Stimulated activated CD8-positive, alpha-beta memory T cell treated with anti-CD3 and anti-CD28 coated beads, Interleukin-2, amount 100 ng/mL, for 1 hour (primary cell): ENCODE measurements at places on chromosomes 5 and 9.

DNA sequence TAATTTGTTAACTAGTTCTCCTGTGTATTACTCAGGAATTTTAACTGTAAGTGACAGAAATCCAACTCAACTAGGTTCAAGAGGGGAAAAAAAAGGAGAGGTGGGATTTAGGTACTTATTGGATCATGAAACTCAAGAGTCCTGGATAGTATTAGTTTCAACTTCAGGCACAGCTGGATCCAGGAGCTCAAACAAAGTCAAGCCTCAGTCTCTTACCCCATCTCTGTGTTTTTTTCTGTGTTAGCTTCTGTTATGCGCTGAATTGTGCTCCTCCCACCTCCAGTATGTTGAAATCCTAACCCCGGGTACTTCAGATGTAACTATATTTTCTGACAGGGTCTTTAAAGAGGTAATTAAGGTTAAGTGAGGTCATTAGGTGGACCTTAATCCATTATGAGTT lies 53.5 kb downstream of the SMIM23 start:
- DNase-seq: no peak

GRCh38 chr9:72524820-72525540 lies 3.6 kb downstream of the TMC1 start:
- no peak for DNase-seq

DNA sequence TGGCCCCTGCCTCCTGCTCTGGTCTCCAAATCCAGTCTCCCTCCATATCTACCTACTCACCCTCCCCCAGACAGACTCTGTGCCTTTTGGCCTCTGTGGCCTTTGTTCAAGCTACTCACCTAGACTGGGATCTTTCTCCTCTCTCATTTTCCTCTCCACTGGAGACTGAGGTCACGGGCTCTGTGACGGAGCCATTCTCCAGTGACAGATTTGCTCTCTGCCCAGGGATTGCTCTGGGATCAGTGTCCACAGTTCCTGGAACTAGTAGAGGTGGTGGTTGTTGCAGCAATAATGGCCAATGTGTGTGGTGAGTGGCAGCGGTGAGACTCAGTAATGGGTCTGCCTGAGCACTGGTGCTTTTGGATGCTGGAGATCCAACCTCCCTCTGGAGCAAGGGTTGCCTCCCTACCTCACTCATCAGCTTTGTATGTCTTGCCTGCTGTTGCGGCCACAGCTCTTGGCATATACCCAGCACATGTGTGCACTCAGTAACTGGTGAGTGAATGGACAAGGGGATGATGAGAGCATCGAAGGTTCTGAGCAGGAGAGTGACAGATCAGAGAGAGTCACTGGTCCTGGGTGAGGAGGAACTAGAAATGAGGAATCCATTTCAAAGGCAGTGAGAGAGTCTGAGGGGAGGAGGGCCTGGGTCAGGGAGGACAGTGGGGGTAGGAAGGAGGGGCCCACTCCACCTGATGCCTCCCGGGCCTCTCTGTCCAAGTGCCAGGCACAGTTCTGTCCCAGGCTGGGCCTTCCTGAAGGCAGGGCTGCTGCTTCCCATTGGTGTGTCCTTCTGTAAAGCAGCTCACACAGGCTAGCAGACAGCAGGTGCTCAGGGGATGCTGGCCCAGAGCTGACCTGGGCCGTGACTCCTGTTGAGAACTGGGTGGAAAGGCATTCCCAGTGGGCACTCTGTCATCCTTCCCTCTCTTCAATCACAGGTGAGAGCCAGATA lies 96.5 kb upstream of the PITX1 start:
- no peak for DNase-seq

DNA sequence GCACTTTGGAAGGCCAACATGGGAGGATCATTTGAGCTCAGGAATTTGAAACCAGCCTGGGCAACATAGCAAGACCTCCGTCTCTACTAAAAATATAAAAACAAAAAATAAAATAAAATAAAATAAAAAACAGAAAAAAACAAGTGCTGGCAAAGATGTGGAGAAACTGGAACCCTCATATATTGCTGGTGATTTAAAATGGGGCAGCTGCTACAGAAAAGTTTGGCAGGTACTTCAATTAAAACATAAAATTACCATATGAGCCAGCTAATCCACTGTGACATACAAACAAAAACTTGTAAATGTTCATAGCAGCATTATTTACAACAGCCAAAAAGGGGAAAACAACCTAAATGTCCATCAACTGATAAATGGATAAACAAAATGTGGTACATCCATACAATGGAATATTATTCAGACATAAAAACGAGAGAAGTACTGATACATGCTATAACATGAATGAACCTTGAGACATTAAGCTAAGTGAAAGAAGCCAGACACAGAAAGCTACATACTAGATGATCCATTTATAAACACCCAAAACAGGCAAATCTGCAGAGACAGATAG lies 42.7 kb downstream of the PFDN1 start:
- DNase-seq: no peak

- no peak for DNase-seq
Measured at GRCh38 chr9:16406526-16407225, 463.8 kb downstream of the BNC2 start.

GRCh38 chr9:68741704-68742332 lies 36.8 kb downstream of the PIP5K1B start:
- DNase-seq: no peak

GRCh38 chr9:86521977-86522376 lies 167.8 kb upstream of the TUT7 start:
- no peak for DNase-seq

GRCh38 chr5:22846693-22847092 lies 6.5 kb downstream of the CDH12 start:
- DNase-seq: no peak

DNA sequence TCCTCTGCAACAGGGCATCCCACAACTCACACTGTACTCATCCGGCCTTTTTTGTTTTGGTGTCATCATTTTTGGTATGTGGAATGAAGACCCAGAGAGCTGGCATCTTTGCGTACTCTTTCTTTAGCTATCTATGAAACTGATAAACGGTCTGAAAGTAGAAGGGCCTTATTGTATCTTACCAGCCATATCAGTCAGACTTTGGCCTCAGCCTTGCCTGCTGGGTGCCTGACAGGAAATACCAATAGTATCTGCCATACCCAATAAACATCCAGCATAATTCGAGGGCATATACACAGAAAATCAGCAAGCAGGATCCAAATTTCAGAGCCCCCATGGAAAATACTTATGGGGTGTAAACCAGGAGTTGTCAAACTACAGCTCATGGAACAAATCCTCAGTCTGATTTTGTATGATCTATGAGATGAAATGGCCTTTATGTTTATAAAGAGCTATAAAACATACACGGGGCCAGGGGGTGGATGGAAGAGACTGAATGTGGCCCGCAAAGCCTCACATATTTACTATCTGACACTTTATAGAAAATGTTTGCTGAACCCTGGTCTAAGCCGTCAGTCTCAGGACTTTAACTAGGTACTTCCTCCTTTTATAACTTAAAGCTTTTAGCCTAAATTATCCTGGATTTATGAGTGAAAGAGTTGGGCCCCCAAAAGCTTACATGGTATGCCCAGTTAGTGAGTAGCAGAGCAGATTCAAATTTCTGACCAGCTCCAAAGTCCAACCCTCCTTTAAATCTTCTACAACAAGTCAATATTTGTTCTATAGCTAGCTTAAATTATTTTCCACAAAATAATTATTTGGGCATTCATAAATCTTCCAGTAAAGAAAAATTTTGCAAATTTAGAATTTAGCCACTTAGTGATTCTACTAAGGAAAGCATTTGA lies 308.0 kb upstream of the PUM3 start:
- DNase-seq: no peak

DNA sequence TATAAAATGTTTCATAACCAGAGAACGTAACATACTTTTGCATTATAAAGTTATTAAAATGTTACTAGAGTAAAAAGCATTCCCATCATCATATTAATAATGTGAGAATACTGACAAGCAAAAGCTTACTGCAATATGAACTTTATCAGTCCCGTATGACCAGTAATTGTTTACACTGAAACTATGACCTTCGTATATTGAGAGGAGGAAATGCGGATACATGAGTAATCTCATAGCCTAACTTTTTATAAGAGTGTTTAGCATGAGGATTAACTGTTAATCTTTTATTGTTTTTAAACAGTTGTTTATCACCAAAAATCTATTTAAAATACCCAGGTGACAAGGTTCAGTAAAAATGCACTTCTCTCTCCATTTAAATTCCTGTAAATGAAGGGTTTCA lies 272.4 kb downstream of the SLF1 start:
- no peak for DNase-seq

- DNase-seq: no peak
Measured at GRCh38 chr9:13360188-13360587, 80.7 kb upstream of the MPDZ start.

DNA sequence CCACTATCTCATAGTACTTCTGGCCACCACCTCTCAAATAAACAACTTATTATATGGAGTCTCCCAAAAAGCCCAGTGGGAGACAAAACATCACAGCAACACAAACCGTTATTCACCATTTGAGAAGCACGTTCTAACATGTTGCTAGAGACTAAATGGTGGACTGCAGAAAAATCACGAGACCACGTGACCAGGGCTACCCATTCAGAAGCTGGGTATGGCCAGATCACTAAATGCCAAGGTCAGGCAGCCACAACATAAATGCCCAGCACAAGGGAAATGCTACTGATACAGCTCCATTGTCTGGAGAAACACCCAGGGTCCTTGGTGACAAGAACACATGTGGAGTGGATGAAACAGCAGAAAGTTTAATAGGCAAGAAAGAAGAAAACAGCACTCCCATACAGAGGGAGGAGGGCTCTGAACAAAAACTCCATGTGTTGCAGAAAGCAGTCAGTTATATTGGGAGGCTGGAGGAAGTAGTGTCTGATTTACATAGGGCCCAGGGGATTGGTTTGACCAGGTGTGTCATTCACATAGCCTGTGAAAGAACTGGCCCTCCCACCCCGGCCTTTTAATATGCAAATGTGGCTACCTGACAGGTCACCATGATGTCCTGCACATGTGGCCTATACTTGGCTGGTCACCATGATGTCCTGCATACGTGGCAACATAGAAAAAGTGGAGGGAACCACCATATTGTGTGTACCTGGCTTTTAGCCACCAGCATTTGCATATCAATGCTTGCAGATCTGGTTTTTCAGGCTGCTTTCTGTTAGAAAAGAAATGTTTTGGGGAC lies 97.2 kb downstream of the TRIM36 start:
- no peak for DNase-seq

GRCh38 chr9:72695365-72695764 lies 174.0 kb downstream of the TMC1 start:
- DNase-seq: no peak

GRCh38 chr5:178762391-178762790 lies 31.9 kb upstream of the ZNF354A start:
- DNase-seq: no peak

- no peak for DNase-seq
Measured at GRCh38 chr5:102589661-102590060, 90.9 kb upstream of the SLCO6A1 start.

DNA sequence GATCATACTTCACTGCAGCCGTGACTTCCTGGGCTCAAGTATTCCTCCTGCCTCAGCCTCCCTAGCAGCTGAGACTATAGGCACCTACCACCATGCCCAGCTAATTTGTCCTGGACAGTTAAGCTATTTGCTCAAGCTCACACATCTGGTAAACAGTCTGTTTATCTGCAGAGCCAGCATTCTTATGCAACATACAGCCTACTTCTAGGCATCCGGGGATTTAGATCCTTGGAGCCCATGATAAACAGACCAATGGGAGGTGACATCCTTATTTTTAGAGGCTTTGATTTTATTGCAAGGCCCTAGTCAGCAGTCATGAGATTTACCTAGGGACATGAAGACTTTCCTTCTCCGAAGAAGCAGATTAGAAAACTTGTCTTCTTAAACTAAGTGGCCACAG lies 21.0 kb downstream of the ATOX1 start:
- no peak for DNase-seq

- no peak for DNase-seq
Measured at GRCh38 chr9:5315187-5315923, 10.8 kb upstream of the RLN2 start.

DNA sequence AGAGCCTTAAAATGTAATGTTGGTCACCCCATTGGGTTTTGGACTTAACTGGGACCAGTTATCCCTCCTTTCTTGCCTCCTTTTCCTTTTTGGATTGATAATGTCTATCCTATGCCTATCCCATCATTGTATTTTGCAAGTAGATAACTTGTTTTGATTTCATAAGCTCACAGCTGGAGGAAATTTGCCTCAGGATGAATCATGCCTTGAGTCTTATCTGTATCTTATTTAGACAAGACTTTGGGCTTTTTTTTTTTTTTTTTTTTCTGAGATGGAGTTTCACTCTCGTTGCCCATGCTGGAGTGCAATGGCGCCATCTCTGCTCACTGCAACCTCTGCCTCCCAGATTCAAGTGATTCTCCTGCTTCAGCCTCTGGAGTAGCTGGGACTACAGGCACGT lies 443.3 kb downstream of the DNAH5 start:
- DNase-seq: no peak

- DNase-seq: no peak
Measured at GRCh38 chr5:95808013-95808685, 14.4 kb downstream of the GLRX start.

DNA sequence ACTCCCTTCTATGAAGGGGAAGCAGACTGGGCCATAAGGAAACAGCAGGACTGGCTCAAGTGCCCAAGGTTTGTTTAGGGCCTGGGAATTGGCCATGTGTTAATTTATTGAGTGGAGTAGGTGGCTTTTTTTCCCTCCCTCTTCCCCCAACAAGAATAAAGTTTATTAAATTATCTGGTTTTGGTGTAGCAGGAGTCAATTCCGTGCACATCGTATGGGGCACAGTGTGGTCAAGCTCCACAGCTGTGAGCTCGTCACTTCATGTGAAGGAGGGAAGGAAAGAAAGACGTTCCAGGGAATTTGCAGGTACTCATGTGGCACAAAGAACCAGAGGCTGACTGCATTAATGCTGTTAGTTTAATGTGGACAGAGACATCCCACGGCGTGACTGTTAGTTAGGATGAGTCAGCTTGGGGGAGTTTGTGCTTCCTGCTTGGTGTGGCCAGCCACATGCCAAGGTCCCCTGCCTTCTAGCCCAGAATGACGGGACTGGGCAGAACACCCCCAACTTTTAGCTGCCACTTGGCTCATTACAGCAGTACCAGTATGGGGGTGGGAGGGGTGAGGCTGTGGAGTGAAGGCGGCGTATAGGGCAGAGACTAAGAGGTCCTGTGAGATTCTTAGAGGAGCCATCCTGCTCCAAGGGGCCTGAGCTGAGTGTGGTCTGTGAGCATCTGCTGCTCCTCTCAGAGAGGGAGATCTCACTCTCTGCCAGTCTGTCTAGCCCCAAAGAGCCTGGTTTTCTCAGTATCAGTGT lies 33.2 kb downstream of the CSF1R start:
- DNase-seq: no peak

DNA sequence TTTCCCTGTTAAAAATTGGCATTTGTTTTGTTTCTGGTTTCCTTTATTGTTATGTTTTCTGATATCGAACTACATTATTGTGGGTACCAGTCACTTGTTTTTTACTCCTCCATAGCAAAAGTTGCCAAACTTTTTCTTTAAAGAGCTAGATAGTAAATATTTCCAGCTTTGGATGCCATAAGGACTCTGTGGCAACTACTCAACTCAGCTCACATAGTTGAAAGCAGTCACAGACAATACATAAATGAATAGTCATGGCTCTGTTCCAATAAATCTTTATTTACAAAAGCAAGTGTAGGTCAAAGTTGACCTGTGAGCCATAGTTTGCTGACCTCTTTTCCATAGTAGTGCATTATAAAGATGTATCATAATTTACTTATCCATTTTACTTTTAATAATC lies 305.0 kb downstream of the RASEF start:
- DNase-seq: no peak
